ENCODE measurements at places on chromosomes 4 and X.

DNA sequence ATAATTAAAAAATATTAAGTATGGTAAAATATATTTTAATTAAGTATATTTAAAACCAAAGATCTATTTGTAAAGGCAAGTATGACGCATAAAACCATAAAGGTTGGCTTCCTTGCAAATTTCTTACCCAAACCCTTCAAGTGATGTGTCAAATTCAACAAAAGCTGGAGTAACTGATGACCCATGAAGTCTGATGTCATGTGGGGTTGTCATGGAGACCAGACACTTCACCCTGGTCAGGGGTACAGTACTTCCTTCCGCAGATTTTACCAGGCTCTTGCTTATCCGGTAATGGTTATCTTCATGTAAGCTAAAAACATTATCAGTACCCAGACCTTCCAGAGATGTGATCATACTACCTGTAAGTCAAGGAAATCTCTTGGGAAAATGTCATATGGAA lies 170.1 kb downstream of the WDFY3 start:
- DNase-seq = no peak

DNA sequence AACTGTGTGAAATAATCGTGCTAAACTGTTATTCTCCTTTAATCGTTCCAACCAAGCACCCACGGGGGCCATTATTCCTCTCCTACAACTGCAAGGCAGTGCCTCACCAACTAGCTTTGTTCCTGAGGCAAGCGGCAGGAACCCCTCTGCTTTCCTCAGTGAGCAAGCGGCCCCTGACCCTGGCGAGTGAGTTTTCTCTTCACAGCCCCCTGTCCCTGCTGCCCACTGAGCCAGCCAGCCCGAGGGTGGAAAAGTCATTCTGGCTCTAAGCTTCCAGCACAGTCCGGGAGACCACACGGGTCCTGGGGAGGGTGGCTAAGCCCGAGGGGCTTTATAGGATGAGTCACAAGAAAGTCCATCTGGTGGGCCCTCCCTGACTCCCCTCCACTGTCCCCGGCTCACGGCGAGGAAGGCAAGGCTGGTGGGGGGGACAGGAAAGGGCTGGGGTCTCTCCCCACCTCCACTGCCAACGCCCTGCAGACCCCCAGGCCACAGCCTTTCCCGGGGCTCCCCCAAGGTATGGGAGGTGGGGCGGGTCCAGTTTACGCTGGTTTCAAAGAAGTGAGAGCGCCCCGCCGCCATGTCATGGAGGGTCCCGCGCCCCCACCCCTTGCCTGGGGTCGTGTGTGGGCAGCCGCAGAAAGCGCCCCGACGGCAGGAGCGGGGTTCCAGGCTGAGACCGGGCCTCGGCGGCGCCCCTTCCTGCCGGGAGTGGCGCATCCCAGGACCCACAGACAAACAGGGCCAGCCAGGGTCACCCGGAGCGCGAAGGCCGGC lies 45.0 kb downstream of the CPLX1 start:
- no peak for DNase-seq

DNA sequence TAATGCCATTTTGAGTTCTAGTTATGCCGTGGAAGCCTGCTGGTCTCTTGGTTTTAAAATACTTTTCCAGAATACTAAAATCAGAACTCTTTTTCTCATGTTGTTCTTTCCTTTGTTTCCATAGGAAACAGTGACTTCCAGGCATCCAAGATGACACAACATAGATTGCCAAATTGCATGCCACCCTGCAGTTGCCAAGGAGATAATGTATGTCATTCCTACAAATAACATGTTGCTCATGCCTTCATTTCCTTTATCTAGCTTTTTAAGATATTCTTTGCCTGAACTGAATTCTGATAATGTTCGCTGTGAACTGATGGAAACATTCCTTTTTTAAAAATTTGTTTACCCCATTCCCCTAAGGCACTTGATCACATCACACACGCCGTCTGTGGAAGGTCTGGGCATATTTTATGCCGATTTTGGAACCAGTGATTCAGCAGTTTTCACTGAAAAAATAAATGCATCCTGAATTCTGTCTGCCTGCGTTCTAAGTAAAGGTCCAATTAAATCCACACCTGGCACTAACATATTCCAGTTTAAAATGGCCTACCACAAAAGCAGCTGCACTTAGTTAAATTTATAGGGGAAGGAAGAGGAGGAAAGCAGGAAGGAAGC lies 38.0 kb upstream of the COX7B2 start:
- no peak for DNase-seq

GRCh38 chr4:17094876-17095210 lies 196.4 kb upstream of the LDB2 start:
- DNase-seq = no peak

DNA sequence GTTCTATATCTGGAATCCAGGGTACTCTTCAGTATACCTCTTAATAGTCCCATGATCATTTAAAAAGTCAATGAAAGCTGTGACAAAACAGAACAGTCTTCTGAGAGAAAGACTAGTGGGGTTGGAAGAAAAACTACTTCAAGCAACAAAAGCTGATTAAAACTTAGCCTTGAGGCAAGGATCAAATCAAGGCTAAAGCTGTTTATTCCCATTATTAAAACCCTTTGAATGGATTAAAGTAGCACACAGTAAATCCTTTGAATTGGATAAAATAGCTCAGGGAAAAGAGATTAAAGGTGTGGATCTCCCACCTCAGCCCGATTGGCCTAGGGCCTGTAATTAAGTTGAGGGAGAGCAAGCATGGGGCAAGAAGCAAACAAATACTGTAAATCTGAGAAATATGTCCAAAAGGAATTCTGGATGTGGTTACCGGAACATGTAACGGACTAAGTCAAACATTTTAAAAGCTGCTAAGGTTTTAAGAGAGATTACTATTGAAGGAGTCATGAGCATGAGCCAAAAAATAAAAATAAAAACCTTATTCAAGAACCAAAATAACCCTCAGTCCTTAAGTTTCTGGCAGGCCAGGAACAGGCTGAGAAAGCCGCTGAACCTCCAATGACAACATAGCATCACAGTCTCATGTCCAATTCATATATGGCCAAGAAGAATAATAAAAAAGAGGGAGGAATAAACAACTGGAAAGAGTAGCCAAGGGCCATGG lies 257.3 kb upstream of the NEIL3 start:
- no peak for DNase-seq

GRCh38 chrX:70262952-70263567 lies 3.1 kb upstream of the P2RY4 start:
- DNase-seq = peak; percentile 0

GRCh38 chr4:140720387-140721304 lies 35.5 kb downstream of the TBC1D9 start:
- no peak for DNase-seq

DNA sequence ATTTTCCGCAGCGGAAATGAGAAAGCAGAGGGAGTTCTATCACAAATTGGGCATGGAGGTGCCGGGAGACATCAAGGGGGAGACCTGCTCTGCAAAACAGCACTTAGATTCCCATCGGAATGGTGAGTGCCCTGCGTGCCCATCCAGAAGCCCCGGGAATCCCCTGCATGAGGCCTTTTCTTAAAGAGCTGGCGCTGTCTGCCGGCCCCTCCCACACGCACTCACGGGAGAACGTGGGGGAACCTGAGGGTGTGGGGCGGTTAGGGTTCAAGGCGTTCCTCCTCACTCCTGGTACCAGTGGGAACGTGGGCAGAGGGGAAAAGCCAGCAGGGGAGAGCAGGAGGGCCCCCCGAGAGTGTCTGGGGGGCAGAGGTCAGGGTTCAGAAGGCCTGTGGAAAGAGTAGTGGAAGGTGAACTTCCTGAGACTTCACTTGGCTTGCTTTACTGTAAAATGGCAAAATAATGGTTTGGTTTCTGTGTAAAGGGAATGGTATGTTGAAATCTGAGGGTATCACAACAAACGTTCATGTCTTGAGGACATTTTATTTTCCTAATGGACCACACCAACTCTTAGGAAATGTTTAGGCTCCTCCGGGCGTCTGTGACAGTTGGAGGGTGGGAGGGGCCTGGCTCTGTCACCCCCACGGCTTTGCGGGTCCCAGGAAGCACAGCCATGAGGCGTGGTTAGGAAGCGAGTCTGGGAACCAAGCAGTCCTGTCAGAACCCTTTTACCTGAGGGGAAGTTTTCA lies 38.0 kb downstream of the PCGF3 start:
- no peak for DNase-seq

- no peak for DNase-seq
These were observed 127.7 kb downstream of the IRF2 start for GRCh38 chr4:184346682-184347081.

DNA sequence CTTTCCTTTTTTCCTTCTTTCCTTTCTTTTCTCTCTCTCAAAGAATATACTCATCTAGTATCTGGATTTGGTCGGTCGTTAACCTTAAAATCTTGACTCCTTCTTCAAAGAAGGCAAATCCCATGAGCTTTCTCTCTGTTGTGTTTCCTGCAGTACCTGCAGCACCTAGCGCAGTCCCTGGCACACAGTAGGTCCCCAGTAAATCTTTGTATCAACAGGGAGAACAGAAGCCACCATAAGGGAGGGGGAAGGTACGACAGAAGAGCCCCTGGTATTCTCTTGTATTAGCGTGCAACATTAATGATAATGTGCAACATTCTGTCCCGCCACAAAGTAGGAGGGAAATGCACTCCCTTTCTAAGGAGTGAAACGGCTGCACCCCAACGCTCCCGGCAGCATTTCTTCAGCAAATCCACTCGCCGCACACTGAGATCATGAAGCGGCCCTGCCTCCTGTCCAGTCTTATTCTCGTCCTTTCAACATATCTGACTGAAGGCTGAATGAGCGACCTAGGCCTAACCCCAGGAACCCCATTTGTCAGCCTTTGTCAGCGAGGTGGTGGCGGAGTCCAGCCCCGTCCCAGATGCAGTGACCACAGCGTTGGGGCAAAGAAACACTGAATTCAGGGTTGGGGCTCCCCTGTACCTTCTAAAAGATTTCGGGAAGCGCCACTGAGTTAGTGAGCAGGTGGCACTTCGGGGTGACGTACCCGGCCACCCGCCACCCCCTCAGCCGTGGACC lies 133.7 kb downstream of the AMELX start:
- no peak for DNase-seq

GRCh38 chr4:146263793-146264192 lies 49.5 kb downstream of the REELD1 start:
- DNase-seq = no peak

DNA sequence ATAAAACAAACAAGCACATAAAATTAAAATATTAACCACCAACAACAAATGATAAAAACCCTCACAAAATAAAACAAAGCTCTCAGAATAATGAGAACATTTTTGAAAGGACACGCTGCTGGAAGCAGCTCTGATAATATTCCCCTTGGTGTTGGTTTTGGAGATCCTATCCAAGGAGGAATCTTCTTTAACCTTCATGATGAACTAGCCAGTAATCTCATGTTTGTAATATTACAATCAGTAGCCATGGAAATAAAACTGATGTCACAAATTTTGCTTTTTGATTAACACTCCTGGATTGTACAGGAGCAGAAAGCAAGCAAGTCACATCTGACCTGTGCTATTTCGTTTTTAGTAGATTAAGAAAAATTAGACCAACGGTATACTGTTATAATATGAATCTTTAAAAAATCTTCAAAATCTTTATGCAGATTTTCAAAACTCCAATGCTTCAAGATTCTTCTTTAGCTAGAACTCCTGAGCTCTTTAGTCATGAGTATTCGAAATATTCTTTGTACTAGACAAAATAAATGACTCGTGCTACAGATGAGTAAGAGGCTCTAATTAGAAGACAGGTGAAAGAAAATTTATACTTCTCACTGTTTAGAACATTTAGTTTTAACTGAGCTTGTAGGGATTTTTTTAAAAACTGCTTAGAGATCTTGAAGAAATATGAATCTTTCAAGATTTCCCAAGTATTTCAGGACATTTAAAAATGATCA lies 154.1 kb downstream of the RASL11B start:
- DNase-seq = no peak

DNA sequence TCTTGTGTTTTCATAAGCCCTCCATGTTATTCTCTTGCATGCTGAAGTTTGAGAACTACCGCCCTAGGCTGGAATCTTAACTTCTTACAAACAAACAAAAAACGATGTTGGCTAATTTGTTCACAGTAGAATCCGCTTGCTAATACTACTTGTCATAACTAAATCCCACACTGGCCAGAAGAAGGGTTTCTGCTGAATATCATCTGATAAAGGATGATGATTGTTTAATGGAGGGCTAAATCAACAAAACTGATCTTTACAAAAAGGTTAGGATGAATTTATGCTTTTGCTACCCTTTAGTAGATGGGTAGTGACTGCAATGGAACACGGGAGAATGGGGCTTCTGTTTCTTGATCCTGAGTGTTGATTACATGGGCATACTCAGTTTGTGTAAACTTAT lies 42.3 kb downstream of the SPATA4 start:
- DNase-seq = no peak

- DNase-seq = no peak
These were observed 143.3 kb downstream of the PDLIM5 start for GRCh38 chr4:94595013-94595412.

DNA sequence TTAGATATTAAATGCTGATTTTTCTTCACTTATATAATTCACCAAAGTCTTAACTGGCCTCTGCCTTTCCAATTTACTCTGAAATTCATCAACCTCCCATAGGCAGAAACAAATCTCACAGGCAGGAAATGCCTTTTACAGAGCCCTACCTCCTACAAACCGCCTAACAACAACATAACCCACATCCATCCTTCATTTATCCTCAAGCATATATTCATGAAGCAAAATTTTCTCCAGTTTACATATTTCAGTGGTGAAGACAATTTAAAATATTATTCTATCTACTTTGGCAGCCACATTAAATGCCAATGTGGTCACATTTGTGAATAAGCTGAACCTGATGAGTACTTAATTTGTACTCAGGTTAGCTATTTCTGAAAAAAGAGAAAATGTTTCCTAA lies 30.3 kb downstream of the SEPSECS start:
- DNase-seq = no peak

GRCh38 chrX:40761762-40762161 lies 26.4 kb upstream of the MED14 start:
- no peak for DNase-seq

DNA sequence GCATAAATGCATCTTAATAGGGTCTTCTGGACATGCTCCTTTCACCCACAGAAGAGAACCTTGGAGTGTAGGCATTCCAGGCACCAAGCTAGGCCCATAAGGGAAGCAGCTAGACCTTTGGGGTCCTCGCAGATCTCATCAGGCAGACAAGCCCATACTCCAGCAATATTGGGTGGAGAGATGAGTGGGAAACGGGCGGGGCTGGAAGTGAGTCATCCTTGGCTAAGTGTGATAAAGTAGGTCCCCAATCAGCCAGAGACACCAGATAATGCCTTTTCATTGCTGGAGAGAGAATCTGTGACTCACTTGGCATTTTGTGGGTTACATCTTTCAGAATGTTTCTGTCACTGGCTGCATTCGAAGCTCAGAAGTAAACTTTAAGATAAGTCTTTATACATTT lies 133.3 kb upstream of the MBNL3 start:
- DNase-seq = peak; percentile 20

DNA sequence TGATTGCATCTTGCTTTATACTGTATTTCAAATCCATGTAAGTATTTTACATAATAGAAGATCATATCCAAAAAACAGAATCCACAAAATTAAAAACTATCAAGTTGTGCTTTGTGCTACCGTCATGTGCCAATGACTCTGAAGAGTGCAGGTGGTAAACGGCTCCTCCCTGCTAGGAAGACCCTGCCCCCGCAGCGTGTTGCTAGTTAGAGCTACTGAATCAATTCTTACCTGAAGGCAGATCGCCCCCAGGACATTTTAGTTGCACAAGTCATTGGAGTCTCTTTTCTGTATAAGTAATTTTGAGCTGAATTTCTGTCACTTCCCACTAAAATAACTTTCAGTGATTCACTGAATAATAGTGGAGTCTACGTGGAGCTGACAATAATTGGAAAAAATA lies 599.5 kb upstream of the ZFP42 start:
- no peak for DNase-seq

GRCh38 chrX:10259716-10260115 lies 102.9 kb downstream of the CLCN4 start:
- no peak for DNase-seq

- no peak for DNase-seq
These were observed 8.3 kb upstream of the HAND2 start for GRCh38 chr4:173538148-173538908.
